ENCODE measurements at places on chromosomes 5 and 9.

DNA sequence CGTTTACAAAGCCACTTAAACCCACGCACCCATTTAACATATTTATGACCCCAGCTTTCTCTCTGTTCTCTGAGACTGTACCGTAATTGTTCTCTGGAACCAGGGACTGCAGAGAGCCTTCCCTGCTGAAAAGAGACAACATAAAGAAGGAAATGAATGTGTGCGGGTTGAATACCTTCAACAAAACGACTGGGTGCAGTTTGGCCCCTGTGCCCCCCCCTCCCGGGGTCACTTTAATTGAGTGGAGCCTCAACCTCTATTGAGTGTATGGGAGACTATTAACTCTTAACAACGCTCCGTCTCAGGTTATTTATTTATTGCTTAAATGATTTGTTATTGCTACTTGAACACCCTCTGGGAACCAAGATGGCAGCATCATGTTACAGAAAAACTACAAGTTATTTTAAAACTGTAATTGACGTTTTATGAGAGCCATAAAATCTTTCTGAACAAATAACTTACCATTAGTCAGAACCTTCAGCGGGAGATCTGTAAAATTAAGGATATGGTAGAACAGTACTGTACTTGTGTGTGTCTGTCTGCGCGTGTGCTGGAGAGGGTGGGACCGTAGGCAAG is 70.6 kb downstream of the GAS1 start:
- DNase-seq = no peak

DNA sequence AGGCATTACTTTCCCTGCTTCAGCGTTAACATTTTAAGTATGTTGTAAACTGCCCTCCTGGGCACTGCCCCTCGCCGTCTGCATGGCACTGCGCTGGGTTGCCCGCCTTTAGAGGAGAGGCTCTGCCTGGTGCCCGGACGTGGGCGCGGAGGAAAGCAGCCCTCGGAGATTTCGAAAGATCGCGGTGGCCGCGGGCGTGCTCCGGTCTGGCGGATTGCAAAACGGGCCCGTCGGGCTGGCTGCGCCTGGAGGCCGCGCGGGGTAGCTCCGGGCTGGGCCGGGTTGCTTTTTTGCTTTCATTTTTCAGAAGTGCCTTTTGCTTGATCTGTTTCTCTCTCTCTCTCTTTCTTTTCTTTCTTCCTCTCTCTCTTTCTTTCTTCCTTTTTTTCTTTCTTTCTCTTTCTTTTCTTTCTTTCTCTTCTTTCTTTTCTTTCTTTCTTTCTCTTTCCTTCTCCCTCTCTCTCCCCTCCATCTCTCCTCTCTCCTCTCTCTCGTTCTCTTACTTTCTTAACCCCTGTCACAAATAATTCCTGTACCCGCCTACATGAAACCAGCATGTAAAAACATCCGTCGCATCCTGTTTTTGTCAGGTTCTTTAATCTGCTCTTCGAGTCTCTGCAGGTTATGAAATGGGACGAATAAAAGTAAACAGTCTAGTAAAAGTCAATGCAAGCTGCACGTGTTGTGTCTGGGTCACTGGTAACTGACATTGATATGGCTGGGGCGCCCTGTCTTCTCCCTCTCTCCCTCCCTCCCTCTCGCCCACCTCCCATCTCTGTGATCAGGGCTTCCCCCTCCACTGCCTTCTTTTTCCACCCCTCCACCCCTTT is 1.7 kb downstream of the FST start:
- peak; percentile 33 for DNase-seq

GRCh38 chr9:74322661-74323314 is 174.3 kb upstream of the RORB start:
- no peak for DNase-seq

DNA sequence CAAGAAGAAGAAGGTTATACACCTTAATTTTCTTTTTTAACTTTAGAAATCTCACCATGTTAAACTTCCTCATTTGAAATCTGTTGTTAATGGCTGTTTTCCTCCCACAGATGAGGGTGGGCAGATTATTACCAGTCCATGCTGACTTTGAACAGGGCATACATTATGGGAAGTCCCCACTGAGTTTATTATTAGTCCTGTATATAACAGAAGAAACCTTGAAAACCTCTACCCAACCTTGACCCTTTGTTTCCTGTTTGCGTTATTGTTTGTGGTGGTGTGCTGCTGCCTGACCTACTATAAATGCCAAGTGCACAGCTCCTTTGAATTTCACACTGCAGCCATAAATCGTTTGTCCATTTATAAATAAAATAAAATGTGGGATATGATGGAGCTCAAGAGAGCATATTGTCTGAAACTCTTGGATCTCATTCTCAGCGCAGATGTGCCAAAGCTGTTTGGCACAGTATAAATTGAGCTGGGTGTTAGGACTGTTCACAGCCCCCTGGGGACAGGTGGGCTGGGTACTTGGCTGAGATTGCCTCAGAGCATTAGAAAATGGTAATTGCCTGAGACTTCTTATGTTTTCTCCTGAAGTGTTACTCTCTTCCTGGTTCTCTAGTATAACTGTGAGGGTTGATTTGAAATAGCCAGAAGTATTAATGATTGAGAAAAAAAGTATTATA is 139.6 kb downstream of the SPATA31D1 start:
- DNase-seq = no peak

GRCh38 chr5:134063188-134063820 is 51.2 kb upstream of the TCF7 start:
- DNase-seq = no peak

DNA sequence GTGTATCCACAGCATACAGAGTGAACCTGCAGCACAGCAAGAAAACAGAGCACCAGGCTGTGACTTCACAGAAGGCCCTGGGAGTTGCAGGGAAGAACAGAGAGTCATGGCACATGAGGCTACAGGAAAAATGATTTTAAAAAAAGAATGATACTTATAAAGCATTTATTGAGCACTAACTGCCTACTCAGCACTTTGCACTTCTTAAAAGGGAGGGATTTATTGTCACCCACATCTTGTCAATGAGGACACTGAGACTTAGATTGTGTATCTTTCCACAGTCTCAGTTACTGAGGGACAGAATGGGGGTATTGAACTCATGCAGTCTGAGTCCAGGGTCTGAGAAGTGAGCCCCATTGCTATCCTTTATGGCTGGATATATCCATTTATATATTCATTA is 244.6 kb upstream of the TRIM32 start:
- no peak for DNase-seq

- DNase-seq = no peak
Observed at GRCh38 chr9:216866-217265, 2.2 kb downstream of the DOCK8 start.

DNA sequence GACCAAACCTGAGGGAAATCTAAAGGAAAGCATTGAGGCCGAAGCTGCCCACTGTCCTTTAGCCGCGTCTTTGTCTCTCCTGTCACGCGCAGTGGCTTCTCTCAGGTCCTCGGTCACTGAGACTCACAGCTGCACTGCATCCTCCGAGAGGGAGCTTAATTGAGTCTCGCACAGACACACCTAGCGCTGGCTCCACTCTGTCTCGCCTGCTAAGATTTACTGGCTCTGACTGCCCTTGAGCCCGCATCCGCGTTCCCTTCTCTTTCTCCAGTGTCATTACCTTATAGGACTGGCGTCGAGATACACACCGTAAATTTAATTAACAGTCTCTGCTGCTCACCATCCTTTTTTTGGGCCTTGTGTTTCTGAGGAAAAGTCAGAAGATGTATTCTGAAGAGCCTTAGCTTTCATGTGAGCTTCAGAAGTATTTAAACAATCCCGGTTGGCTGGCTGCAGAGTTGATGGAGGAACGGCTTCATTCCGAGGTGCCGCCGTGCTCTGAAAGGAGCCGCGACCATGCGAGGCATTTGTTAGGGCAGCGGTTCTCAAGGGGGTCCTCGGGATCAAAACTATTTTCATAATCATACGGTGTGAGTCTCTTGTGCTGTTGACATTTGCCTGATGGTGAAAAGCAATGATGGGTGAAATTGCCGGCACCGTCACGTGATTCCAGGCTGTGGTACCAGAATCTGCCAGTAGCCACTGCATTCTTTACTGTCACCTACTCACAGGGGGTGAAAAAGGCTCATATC is 58.3 kb downstream of the GPR107 start:
- no peak for DNase-seq

DNA sequence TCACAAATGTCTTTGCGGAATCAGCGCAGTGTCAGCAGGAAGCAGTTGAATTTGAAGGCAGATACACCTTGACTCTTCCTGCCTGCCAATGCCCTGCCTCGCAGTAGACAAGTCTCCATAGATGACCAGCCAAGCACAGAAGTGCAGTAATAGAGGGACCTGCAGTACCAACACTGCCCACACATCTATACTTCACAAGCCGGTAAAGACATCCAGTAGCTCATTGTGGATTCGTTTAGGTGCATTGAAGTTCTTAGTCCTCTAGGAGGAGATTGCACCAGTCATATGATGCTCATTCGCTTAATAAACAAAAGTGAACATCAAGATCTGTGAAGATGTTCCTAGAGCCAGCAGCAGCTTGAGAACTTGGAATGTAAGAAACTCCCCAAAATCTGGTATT is 7.1 kb upstream of the IFNA2 start:
- no peak for DNase-seq

GRCh38 chr9:22237497-22238363 is 208.9 kb upstream of the DMRTA1 start:
- no peak for DNase-seq

DNA sequence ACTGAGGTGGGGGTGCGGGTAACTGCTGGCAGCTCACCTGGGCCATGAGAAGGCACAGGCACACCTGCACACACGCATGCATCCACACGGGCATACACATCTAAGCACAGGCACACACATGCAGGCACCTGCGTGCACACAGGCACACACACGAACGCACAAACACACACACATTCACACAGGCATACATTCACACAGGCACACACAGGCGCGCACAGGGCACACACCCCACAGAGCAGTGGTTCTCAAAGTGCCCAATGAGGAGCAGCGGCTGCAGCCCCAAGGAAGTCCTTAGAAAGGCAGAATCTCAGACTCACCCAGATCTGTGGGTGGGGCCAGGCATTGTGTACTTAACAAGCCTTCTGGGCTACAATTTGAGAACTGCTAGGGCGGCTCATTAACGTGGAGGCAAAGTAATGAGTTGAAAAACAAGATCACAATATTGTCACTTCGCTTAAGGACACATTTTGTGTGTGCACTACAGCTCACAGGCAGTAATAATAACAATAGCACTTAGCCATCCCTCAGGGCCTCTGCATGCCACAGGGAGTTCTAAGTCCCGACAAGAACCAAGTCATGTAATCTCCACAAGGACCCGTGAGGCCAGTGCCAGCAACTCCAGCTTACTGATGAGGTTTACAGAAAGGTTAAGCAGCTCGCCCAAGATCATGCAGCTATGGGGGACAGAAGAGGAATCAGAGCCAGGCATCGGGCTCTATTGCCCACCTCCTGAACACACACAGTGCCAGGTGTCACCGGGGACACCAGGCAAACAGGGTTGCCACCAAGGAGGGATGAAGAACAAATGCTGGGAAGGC is 91.6 kb downstream of the ROR2 start:
- DNase-seq = no peak

- DNase-seq = no peak
Observed at GRCh38 chr5:151254556-151254955, 1.6 kb downstream of the GM2A start.

GRCh38 chr5:140827704-140828361 is at the start of gene PCDHA6:
Gene PCDHA6, plus strand, starts transcription at chr5:140827960. Its CDS starts 132 bp downstream, at chr5:140828092.
- DNase-seq = no peak

DNA sequence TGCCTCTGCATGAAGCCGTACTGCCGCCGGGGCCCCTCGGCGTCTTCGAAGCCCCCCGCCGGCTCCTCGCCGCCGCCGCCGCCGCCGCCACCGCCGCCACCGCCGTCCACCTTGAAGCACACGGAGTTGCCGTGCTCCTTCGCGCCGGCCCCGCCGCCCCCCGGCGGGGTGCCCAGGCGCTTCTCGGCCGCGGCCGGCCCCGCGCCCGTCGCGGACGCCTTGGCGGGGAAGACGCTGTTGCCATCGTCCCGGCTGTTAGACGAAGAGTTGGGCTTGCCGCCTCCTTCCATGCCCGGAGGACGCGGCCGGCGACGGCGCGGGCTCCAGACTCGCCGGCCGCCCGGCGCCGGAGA is 400 bp downstream of the HCN1 start:
- DNase-seq = no peak

DNA sequence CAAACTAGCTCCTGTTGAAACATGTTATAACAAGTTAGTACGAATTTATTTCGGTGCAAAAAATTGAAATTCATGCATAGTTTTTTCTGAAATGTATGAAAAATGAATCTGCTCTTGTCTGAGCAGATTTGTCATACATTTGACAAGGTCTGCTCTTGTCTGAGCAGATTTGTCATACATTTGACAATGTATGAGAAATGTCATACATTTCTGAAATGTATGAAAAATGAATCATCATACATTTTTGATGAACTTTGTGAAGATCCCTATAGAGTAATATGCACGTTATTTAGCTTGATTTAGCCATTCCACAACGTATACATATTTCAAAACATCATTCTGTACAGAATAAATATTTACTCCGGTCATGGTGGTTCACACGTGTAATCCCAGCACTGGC is 85.9 kb upstream of the PARP8 start:
- no peak for DNase-seq

DNA sequence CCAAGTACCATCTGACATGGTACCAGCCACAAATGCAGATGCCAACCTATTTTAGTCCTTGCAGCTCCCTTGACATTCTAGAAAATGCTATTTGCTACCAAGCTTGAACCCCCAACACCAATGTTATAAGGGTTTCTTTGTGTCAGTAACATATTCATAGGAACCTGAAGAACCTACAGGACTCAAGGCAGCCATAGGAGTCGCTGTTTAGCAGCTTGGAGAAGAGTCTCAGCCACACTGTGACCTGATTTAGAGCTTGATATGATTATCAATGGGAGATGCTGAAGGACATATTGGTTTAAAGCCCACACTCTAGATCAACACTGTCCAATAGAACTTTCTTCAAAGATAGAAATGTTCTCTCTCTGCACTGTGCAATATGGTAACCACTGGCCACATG is 6.4 kb upstream of the ZFR start:
- DNase-seq = no peak

- DNase-seq = no peak
Observed at GRCh38 chr5:20109326-20109725, 121.3 kb upstream of the CDH18 start.

DNA sequence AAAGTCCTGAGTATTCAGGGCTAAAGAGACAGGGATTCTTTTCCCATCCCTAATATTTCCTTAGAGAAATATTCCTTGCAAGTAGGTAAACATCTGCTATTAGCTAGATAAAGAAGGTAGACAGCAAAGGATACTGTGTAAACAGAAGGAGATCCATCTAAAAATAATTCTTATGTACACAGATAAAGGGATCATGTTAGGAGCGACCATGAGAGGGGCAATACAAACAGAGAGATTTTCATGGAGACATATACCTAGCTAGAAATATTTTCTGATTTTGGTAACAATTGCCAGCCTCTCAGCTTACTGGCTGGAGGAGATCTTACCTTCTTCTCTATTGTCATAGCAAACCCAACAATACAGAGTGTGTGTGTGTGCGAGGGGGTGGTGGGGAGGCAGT is 184.6 kb upstream of the DMAC1 start:
- no peak for DNase-seq

GRCh38 chr5:173602423-173602822 is 14.0 kb downstream of the BOD1 start:
- DNase-seq = no peak
